CD4-positive, alpha-beta T cell treated with Interleukin-15 for 1 hour (primary cell): ENCODE measurements at places on chromosomes 5 and 9.

- no peak for DNase-seq
These were observed 185.7 kb downstream of the ATPSCKMT start for GRCh38 chr5:10063997-10064396.

DNA sequence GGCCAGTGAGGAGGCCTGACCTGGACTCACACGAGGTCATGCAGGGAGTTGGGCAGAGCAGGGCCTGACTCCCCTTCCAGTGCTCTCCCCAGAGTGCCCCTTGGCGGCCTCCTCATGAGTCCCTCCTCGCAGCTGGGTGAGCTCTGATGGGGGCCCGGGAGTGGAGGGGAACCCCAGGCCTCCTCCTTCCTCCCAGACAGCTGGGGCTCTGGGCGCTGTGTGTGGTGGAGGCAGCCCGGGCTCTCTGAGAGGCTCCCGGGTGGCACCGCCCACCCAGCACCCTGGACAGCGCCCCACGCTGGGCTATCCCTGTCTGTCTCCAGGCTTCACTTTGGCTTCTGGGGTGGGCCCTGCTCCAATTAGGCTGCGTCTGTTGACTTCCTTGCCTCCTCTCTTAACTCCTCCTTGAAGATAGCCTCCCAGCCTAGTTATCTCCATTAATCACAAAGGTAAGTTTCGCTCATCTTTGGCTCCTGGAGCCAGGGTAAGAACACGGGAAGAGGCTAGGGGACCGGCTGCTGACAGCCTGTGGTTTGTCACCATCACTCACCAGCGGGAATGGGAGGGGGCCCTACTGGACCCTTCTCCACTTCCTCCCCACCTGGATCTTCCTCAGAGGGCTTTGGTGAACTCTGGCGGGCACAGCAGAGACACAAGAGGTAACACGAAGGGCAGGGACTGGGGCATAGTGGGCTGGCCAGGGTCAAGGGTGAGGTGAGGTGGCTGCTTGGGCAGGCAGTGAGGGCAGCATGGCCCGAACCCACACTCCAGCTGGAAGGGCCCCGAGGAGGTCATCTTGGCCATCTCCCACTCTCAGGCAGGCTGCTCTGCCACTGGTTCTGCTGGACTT lies 13.1 kb downstream of the PSD2 start:
- DNase-seq = no peak

DNA sequence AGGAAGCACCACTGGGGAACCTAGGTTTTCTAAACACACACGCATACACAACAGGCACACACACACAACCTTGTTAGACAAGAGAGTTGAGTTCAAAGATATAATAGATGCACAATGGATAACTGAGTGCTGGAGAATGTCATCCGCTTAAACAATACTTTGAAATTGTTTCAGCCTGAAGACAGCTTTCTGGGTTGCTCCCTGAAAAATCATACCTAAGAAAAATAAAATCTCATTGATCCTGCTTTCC lies 126.1 kb downstream of the TMEM161B start:
- DNase-seq = no peak

- no peak for DNase-seq
These were observed 113.9 kb upstream of the SLC12A2 start for GRCh38 chr5:127969651-127970050.

- DNase-seq = no peak
These were observed 12.4 kb upstream of the ARAP3 start for GRCh38 chr5:141694479-141694878.

GRCh38 chr9:35736201-35736633 lies 3.8 kb downstream of the CREB3 start:
- DNase-seq = peak; percentile 73
